Naive thymus-derived CD4-positive, alpha-beta T cell (primary cell): ENCODE measurements at places on chromosomes 12 and 14. TPM values are rescaled to one million over a fixed set of nuclear protein-coding genes. Genes with fewer than 3 reads are reported as not detected.

GALNT6 gene
- polyA plus RNA-seq, result 14.0 TPM

WNT1 gene
- 0.24 TPM for polyA plus RNA-seq

CEBPE gene
- polyA plus RNA-seq, result 0.65 TPM

PGF gene
- not detected for polyA plus RNA-seq

MNAT1 gene
- 18.3 TPM for polyA plus RNA-seq

KLRG1 gene
- 11.7 TPM for polyA plus RNA-seq

GRCh38 chr12:19130224-19131024 lies 891 bp downstream of the PLEKHA5 start:
- no peaks in the 10 kb centered on the region for H3K36me3 ChIP-seq
- no peaks in the 10 kb centered on the region for H3K4me1 ChIP-seq
- no peaks in the 10 kb centered on the region for H3K27me3 ChIP-seq
- no peak overlapping the region for H3K27ac ChIP-seq
- peak overlapping the region; percentile 65 for H3K4me3 ChIP-seq

- DNase-seq, result no peak
- no peaks in the 10 kb centered on the region for H3K4me1 ChIP-seq
- no peak overlapping the region for H3K27ac ChIP-seq
- no peaks in the 10 kb centered on the region for H3K36me3 ChIP-seq
- no peaks in the 10 kb centered on the region for H3K27me3 ChIP-seq
Observed at GRCh38 chr14:39766397-39767000, 334.3 kb upstream of the FBXO33 start.

DNA sequence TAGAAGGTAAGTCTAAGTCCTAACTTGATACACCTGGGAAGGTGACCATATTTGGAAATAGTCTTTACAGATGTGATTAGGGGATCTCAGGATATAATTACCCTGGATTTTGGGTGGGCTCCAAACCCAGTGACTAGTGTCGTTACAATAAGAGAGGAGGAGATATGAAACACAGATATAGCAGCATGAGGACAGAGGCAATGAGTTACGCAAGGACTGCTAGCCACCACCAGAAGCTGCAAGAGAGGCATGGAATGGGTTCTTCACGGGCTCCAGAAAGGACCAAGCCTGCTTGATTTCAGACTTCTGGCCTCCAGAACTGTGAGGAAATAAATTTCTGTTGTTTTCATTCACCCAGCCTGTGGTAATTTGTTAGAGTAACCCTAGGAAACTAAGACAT lies 28.6 kb downstream of the FGFR1OP2 start:
- H3K36me3 ChIP-seq, result peaks cover 6% of the 10 kb centered on the region
- H3K27ac ChIP-seq, result no peak overlapping the region
- H3K4me1 ChIP-seq, result no peaks in the 10 kb centered on the region
- no peak overlapping the region for H3K4me3 ChIP-seq
- DNase-seq, result no peak

DNA sequence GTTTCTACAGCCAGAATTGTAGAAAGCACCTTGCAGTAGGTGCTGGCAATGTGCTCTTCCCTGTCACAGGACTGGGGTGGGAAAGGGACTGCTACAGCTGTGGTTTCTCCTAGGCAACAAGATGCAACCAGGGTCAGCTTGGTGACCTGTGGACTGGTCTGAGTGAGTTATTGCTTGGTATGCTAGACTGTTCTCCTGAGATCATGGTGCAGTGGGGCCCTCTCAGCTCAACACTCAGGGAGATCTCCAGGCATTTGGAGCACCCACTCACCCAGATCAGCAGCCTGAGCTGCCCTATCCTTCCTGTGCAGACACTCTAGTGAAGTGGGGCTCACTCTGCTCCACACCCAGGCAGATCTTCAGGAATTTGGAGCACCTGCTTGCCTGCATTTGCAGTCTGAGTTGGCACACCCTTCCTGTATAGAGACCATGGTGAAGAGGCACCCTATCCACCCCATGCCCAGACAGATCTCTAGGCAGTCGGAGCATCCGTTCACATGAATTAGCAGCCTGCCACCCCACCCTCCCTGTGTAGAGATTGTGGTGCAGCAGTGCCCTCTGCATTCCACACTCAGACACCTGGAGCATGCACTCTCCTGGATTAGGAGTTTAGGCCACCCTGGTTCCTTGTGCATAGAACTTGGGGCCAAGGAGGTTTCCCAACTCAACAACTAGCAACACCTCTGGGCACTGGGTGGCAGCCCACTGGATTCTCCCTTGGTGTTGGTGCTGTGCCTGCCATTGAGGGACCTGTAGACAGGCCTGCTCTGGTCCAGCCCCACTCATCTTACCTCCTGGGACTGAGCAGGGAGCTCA lies 3.8 kb upstream of the FAM186B start:
- no peaks in the 10 kb centered on the region for H3K27me3 ChIP-seq
- no peaks in the 10 kb centered on the region for H3K36me3 ChIP-seq
- H3K27ac ChIP-seq, result no peak overlapping the region
- no peak for DNase-seq
- H3K4me3 ChIP-seq, result no peak overlapping the region

- H3K36me3 ChIP-seq, result no peaks in the 10 kb centered on the region
- H3K4me1 ChIP-seq, result no peaks in the 10 kb centered on the region
- H3K4me3 ChIP-seq, result no peak overlapping the region
- no peaks in the 10 kb centered on the region for H3K27me3 ChIP-seq
Observed at GRCh38 chr14:100930270-100930669, 26.7 kb upstream of the RTL1 start.

DNA sequence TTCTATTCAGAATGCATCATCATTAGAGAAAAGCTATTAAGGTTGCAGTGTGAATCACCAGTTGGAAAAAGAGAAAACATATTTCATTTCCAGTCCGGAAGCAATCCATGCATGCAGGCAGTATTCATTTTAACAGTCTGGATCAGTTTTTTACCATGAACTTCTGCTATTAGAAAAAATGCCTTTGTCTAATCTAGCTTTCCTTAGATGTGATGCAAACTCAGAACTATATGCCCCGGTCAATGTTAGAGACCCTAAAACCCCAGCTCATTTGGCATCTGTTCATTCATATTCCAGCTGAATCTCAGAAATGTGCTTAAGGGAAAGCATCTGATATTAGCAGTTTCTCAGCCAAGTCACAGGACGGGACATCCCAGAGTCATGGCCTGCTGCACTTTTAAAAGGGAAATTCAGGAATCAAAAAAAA lies 8.5 kb downstream of the IRAK3 start:
- no peak overlapping the region for H3K27ac ChIP-seq
- no peaks in the 10 kb centered on the region for H3K4me1 ChIP-seq
- H3K36me3 ChIP-seq, result no peaks in the 10 kb centered on the region
- H3K4me3 ChIP-seq, result no peak overlapping the region

DNA sequence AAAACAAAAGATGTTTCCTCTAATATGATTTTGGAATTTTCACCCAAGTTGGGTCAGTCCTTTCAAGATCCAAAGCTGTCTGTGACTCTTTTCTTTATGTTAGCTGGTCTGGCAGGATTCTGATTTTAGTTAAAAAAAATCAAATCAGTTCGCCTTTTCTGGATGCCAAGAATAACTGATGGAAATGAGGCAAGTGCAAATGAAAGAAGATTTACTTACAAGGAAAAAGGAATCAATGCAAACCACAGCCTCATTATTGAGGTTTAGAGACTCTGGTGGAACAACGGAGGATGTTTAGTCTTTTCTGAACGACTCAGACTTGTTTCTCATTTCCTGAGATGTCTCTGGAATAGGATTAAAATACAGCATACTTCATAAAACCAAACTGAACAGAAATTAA lies 117.0 kb upstream of the DYRK2 start:
- DNase-seq, result no peak
- H3K27ac ChIP-seq, result no peak overlapping the region
- H3K27me3 ChIP-seq, result no peaks in the 10 kb centered on the region
- H3K4me3 ChIP-seq, result no peak overlapping the region
- no peaks in the 10 kb centered on the region for H3K4me1 ChIP-seq

DNA sequence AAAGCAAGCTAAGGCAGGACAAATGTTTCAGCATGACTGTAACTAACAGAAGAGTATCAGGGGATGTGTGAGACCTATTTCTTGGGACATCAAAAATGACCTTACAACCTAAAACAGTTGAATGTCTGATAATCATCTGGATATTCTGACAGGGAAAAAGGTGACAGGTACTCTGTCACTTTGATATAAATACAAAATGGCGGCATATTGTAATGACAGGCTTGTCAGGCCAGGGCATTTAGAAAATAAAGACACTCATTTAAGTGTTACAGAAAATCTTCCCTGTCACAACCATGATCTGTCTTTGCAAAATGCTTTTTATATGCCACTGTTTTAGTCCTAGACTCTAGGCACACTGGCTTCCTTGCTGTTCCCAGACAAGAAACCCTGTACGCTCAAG lies 1033.3 kb upstream of the FLRT2 start:
- no peaks in the 10 kb centered on the region for H3K4me1 ChIP-seq
- H3K27ac ChIP-seq, result no peak overlapping the region
- DNase-seq, result no peak
- H3K27me3 ChIP-seq, result no peaks in the 10 kb centered on the region
- no peaks in the 10 kb centered on the region for H3K36me3 ChIP-seq

GRCh38 chr12:122851820-122852219 lies 16.6 kb downstream of the HIP1R start:
- H3K4me3 ChIP-seq, result no peak overlapping the region
- no peak overlapping the region for H3K27ac ChIP-seq
- peaks cover 2% of the 10 kb centered on the region for H3K36me3 ChIP-seq

- H3K4me3 ChIP-seq, result no peak overlapping the region
- peaks cover 7% of the 10 kb centered on the region for H3K4me1 ChIP-seq
- peaks cover 24% of the 10 kb centered on the region for H3K27me3 ChIP-seq
Observed at GRCh38 chr12:114480337-114481199, 74.6 kb upstream of the TBX5 start.

- no peaks in the 10 kb centered on the region for H3K4me1 ChIP-seq
- H3K27me3 ChIP-seq, result no peaks in the 10 kb centered on the region
- no peak overlapping the region for H3K27ac ChIP-seq
- H3K4me3 ChIP-seq, result no peak overlapping the region
- H3K36me3 ChIP-seq, result no peaks in the 10 kb centered on the region
Observed at GRCh38 chr12:78599366-78599765, 265.2 kb upstream of the SYT1 start.

DNA sequence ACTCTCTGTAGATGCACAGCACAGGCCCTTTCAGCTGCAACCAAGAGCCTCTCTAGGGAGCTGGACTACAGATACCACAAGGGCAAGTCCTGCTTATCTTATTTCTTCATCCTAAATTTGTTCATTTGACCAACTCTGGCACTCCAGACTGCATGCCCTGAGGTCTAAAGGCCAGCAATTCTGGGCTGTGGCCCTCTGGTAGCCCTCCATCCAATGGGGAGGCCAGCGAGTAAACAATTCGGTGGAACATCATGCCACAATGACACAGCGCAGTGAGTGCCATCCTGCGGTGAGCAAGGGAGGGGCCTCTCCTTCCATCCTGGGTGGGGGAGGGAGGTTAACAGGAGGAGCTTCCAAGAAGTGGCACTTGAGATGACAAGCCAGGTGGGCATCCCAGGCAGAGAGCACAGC lies 652 bp upstream of the SELPLG start:
- H3K27me3 ChIP-seq, result no peaks in the 10 kb centered on the region
- peak overlapping the region; percentile 98 for H3K4me3 ChIP-seq
- H3K4me1 ChIP-seq, result peaks cover 46% of the 10 kb centered on the region
- H3K27ac ChIP-seq, result peak overlapping the region; percentile 89
- DNase-seq, result peak; percentile 46

- no peaks in the 10 kb centered on the region for H3K36me3 ChIP-seq
- H3K4me1 ChIP-seq, result no peaks in the 10 kb centered on the region
- DNase-seq, result no peak
- no peak overlapping the region for H3K4me3 ChIP-seq
- H3K27ac ChIP-seq, result no peak overlapping the region
Observed at GRCh38 chr14:29461101-29461500, 466.5 kb downstream of the PRKD1 start.
